ENCODE measurements at places on chromosomes 1 and 21.

DNA sequence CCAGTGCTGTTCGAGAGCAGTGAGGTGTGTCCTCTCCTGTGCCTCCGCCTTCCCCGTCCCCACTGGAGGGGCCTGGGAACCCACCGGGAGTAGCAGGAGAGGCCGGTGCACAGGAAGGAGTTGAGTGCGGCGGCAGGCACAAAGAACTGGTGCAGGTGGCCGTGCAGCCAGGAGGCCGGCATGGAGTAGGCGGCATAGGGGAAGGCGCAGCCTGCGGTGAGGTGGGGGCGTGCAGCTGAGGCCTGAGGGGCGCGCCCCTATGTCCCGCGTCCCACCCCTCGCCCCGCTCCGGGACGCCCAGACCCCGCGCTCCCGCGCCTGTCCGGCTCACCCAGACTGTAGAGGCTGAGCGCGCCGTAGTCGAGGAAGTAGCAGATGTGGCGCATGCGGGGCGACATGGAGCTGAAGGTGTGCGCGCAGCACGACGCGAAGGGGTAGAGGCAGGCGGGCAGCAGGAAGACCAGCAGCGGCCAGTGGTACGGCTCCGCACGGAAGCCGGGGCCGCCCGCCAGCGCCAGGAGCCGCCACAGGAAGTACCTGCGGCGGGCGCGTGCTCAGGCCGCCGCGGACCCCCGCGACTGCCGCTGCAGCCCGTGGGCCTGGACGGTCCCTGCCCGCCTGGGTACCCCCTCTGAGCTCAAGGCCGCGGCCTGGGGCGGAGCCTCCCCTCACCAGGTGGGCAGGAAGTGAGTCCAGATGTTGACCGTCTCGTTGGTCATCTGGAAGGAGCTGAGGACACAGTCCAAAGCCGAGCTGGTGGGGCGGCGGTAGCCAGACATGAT is 2.2 kb downstream of the PAQR6 start:
- DNase-seq = no peak

DNA sequence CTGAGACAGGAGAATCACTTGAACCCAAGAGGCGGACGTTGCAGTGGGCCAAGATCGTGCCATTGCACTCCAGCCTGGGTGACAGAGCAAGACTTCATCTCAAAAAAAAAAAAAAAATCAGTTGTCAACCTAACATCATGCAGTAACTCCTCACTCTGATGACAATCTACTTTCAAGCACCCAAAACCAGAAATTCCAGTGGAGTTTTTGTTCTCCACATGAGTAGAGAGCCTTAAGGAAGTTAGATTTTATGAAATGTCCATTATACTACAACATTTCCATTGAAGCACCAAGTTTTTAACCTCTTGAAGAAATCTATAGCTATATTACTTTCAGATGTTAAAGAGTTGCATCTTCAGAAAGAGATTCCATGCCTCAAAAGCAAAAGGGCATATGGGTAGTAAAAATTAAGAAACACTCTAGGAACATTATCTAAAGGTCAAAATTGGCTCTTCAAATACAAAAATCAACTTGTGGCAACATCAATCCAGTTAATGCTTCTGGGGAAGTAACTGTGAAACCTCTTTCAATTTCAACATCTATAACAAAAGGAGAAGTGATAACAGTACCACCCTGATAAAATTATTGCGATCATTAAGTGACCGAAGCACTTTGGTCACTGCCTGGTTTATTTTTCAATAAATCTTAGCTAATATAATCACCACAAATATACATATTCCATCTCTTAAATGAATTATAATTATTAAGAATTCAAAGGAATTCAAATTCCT is 7.7 kb downstream of the LPGAT1 start:
- no peak for DNase-seq

- DNase-seq = no peak
These were observed 474.5 kb downstream of the PTPRC start for GRCh38 chr1:199113265-199113869.

DNA sequence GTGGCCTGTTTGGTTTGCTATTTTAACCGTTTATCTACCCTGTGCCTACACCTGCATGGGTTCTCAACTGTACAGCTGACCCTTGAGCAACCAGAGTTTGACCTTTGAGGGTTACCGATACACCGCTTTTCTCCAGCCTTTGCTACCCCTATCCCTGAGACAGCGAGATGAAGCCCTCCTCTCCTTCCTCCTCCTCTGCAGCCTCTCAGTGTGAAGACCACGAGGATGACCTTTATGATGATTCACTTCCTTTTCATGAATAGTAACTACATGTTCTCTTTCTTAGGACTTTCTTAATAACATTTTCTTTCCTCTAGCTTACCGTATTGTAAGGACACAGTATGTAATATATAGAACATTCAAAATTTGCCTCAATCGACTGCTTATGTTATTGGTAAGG is 14.5 kb upstream of the RNF187 start:
- DNase-seq = no peak

DNA sequence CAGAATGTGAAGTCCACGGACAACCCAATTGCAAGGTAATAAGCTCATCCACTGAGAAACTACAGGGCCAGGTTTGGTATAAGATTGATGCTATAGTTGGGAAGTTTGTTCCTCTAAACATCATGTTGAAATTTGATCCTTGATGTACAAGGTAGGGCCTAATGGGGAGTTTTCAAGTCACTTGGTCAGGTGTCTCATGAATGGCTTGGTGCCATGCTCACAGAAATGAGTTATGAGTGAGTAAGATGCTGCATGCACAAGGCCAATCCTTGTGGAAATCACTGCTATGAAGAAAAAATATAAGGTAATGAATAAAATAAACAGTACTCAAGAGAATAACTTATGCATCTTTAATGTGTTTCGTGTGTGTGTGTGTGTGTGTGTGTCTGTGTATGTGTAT is 1891.2 kb downstream of the NCAM2 start:
- no peak for DNase-seq

Data from RWPE1 (cell line).